Gastroesophageal sphincter (tissue), 4 donors: ENCODE measurements at places on chromosomes 12 and 14. TPM values are rescaled to one million over a fixed set of nuclear protein-coding genes. Genes with fewer than 3 reads are reported as not detected.

Gene VASH1
- total RNA-seq: 10.8 TPM

Gene KRT71
- not detected for total RNA-seq

Gene ESPL1
- total RNA-seq: 1.0 TPM

Gene MDGA2
- not detected for total RNA-seq

Gene FBLN5
- 77.7 TPM for total RNA-seq

Gene MANSC4
- not detected for total RNA-seq

Gene E2F7
- not detected for total RNA-seq

Gene SCN8A
- total RNA-seq: 1.2 TPM

Gene BIN2
- 2.4 TPM for total RNA-seq

Gene TAS2R50
- total RNA-seq: 3.0 TPM

Gene OTOGL
- 1.7 TPM for total RNA-seq

Gene TPH2
- not detected for total RNA-seq

Gene ADAMTS20
- total RNA-seq: not detected

Gene TOMM20L
- not detected for total RNA-seq

Gene ADCK1
- 5.8 TPM for total RNA-seq

Gene IFI27
- 61.2 TPM for total RNA-seq

Gene WBP11
- 20.1 TPM for total RNA-seq

Gene ADAM21
- total RNA-seq: 0.12 TPM

Gene ZNF891
- total RNA-seq: 5.1 TPM

Gene PLA2G1B
- total RNA-seq: not detected

Gene SCNN1A
- total RNA-seq: not detected
